ENCODE measurements at places on chromosomes 12 and 14. TPM values are rescaled to one million over a fixed set of nuclear protein-coding genes. Genes with fewer than 3 reads are reported as not detected.

DNA sequence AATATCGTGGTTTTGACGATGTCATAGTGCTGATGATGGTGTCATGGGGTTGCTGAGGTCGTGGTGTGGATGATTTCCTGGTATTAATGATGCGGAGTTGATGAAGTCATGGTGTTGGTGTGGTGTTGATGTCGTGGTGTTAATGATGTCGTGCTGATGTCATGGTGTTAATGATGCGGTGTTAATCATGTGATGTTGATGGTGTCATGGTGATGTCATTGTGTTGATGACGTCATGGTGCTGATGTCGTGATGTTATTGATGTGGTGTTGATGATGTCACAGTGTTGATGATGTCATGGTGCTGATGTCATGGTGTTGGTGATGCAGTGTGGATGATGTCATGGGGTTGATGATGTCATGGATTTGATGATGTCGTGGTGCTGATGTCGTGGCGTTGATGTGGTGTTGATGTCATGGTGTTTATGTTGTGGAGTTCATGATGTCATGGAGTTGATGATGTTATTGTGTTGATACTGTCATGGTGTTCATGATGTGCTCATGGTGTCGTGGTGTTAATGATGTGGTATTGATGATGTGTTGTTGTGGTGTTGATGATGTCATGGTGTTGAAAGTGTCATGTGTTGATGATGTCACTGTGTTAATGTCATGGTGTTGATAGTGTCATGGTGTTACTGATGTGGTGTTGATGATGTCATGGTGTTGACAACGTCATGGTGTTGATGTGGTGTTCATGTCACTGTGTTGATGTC is 48.5 kb upstream of the RIMBP2 start:
- DNase-seq: no peak

GRCh38 chr12:5715021-5715420 is 230.0 kb downstream of the ANO2 start:
- DNase-seq: no peak

DNA sequence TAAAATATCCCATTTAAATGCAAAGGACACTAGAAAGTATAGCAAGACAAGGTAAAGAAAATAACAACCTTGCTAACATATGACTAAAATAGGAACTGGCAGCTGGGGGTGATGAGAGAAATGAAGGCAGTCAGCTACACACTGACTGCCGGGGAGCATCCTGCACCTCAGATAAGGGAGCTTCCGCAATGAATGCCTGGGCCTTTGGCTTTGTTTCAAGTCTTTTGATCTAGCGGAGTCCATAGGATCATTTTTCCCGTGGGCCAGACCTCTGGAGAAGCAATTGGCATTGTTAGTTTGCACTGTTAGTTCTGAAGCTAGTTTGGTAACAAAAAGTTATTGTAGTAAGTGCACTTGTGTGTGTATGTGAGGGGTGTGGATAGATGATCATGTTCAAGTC is 639.9 kb downstream of the DIO2 start:
- DNase-seq: no peak

DNA sequence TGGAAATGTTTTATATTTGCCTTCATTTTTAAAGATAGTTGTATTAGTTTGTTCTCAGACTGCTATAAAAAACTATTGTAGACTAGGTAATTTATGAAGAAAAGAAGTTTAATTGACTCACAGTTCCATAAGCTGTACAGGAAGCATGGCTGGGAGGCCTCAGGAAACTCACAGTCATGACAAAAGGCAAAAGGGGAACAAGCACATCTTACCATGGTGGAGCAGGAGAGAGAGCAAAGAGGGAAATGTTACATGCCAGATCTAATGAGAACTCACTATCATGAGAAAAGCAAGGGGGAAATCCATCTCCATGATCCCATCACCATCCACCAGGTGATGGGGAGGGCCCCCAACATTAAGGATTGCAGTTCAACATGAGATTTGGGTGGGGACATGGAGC is 35.5 kb upstream of the UNC79 start:
- DNase-seq: no peak

- DNase-seq: no peak
These were observed 8.1 kb downstream of the KRT18 start for GRCh38 chr12:52956987-52957386.

- DNase-seq: no peak
These were observed 259.7 kb downstream of the DAD1 start for GRCh38 chr14:22329371-22329770.

- DNase-seq: no peak
These were observed 126.5 kb upstream of the NTF3 start for GRCh38 chr12:5305425-5305824.

GRCh38 chr12:104877103-104877705 is 80.9 kb downstream of the SLC41A2 start:
- DNase-seq: no peak

- no peak for DNase-seq
These were observed 406.0 kb downstream of the PRKD1 start for GRCh38 chr14:29521526-29522137.

GRCh38 chr14:99077076-99077843 is 194.7 kb downstream of the BCL11B start:
- peak; percentile 16 for DNase-seq

DNA sequence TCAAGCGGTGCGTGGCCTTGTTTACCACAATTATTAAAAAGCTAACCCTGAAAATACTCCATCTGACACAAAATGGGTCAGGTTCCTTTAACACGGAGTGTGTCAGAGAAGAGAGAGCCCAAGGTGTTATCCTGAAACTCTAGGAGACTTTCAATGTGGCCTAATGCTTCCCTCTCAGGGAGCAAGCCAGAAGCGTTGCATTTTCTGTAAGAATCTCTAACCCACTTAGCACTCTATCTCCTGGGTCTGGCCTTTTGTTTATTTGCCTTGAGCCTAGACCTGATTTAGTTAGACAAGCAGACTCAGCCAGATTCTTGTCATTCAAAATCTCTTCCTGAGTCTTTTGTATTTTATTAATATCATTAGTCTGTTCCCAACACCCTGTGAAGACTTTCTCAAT is 184.0 kb upstream of the SYT1 start:
- DNase-seq: no peak

DNA sequence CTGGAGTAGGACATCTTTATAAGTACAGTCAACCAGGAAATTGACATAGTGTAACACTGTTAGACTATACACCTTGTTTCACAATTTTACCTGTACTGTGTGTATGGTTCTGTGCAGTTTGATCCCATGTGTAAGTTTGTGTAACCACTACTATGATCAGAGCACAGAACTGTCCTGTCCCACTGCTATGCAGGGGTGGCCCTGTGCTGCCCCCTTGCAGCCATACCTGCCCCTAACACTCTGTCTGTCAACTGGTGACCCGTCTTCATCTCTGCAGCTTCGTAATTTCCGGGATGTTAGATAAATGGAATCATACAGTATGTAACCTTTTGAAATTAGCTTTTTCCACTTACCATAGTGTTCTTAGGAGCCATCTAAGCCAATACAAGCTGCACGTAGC is 58.7 kb upstream of the RD3L start:
- no peak for DNase-seq

DNA sequence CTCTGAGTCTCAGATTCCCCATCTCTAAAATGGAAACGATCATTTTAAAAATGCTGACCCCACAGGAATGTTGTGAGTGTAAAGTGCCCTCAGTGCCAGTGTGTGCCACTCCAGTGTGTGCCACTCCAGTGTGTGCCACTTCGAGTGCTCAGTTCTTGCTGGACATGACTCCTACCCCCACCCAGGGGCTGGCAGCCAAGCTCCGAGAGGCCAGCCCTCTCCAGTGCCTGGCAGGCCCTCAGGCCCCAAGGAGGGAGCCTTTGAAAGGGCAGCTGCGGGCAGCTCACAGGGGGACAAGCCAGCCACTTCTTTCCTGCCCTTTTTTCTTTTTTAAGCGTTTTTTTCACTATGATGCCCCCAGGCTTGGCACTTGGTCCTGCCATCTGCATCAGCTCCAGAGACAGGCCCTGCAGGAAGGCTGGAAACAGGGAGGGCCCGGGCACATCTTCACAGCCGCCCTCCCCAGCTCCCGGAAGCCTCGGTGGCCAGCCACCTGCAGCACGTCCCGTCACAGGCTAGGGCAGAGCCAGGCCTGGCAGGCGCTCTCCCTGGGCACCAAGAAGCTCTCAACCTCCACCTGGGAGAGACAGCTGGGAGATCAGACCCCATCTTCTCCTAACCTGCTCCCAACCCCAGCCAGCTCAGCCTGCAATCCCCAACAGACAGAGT is 29.8 kb downstream of the NCOR2 start:
- DNase-seq: no peak

- peak; percentile 70 for DNase-seq
These were observed 13.3 kb downstream of the BRF1 start for GRCh38 chr14:105287249-105288102.

The POTEM gene
- not detected for total RNA-seq

The SLC8A3 gene
- 0.13 TPM for total RNA-seq

The RNASE3 gene
- total RNA-seq: not detected

The CATSPERB gene
- 0.19 TPM for total RNA-seq
